Activated T-cell treated with anti-CD3 and anti-CD28 coated beads, Interleukin-2, amount 50 U/mL, for 72 hours (primary cell): ENCODE measurements at places on chromosomes 7 and 10. TPM values are rescaled to one million over a fixed set of nuclear protein-coding genes. Genes with fewer than 3 reads are reported as not detected.

GRCh38 chr10:87875929-87876571, 12.6 kb downstream of the PTEN start:
- no peak for DNase-seq

GRCh38 chr7:121448429-121448828, 52.3 kb upstream of the FAM3C start:
- no peak for DNase-seq

TLX1 gene
- not detected for total RNA-seq

GRCh38 chr7:159064816-159065510, 79.7 kb downstream of the VIPR2 start:
- DNase-seq: no peak

GIMAP5 gene
- total RNA-seq: 43.5 TPM

GPRIN2 gene
- total RNA-seq: not detected

SNCG gene
- total RNA-seq: not detected

DNA sequence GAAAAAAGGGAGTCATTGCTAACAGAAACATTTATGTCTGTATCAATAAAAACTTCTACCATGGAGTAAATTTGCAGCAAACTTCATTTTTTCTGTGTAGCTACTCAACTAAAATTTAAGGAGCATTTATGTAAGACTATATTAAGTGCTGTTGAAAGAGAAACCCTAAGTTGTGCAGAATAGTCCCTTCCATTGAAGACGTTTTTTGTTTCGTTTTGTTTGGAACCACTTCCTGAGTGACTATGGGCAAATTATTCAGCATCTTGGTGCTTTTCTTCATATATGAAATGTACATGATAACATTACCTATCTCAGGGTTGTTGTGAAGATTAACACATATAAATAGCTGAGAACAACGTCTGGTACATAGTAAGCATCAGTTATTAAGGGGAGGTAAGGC, 24.3 kb downstream of the SEM1 start:
- no peak for DNase-seq

ACADSB gene
- total RNA-seq: 29.8 TPM

BHLHA15 gene
- 3.3 TPM for total RNA-seq

DNA sequence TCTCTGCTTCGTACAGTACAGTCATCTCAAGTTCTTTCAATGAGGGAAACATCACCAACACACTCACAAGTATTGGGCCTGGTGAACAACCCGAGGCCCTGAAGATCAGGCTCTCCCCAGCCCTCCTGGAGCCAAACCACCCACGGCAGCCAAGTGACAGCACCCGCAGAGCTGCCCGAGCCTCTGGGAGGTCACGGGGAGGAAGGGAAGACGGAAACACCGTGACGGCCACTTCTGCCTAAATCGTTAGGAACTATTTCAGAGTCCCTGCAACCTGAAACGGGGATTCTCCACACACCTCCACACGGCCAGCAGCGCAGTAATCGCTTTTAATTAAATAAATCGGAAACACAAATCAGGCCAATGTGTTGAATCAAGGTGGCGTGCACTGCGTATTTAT, 222.6 kb downstream of the MAD1L1 start:
- no peak for DNase-seq

DNA sequence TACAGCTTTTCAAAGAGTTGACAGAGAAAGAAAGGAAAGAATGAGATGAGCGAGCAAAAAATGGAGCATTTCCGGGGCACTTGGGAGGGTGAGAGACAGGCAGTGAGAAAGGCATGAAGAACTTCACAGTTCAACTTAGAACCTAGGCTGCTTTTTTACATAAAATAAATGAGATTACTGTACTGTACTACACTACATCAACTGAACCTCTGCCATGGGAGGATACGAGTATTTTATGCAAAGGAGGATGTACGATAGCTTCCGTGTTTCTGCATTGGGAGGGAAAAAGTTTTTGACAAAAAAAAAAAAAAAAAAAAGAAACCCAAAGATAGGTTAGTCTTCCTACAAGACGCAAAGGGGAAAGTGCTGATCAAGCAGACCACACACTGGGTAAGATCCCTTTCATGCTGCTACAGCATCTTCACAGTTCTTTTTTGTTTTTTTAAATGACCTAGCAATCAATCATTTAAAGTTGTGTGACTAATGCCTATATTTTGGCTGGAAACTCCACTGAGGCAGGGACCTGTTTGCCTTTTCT, 88.0 kb downstream of the RAPGEF5 start:
- no peak for DNase-seq

DNA sequence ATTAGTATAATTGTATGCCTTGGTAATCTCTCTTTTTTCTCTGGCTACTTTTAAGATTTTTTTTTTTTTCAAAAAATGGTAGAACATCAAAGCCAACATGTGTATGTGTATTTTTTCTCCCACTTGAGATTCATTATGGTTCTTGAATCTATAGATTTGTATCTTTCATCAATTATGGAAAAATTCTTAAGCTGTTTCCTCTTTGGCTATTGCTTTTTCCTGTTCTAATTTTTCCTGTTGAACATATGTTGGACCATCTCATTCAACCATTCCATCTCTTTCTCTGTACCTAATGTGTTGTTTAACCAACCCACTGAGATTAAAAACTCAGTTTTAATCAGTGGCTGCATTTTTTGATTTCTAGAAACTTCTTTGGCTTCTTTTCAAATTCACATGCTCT, 107.2 kb downstream of the HECTD2 start:
- DNase-seq: no peak

GRCh38 chr7:88922944-88923343, 127.4 kb upstream of the TEX47 start:
- DNase-seq: no peak
